Activated CD4-positive, alpha-beta T cell treated with anti-CD3 and anti-CD28 coated beads for 4 hours (primary cell): ENCODE measurements at places on chromosomes 13 and 19.

GRCh38 chr13:111204438-111205177 is 89.5 kb downstream of the ARHGEF7 start:
- no peak for DNase-seq

- DNase-seq: no peak
Measured at GRCh38 chr13:21759463-21759862, 88.6 kb downstream of the FGF9 start.

DNA sequence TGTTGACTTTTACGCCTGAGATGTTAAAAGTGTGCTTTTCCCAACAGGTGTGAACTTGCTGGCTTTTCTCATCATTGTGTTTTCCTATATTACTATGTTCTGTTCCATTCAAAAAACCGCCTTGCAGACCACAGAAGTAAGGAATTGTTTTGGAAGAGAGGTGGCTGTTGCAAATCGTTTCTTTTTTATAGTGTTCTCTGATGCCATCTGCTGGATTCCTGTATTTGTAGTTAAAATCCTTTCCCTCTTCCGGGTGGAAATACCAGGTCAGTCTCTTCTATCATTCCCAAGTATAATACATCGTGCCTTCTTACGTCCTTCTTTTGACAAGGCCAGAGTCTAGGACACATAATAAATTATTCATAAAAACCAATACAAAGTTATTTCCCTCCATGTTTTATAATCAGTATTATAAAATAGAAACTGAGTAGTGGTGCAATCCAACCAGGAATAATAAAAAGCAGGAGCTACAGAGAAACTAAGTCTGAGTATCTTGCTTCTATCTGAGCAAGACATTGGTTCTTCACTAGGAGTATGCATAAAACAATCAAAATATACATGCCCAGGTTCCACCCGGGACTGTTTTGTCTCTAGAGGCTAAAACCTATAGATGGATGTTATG is 57.9 kb downstream of the RXFP2 start:
- no peak for DNase-seq

DNA sequence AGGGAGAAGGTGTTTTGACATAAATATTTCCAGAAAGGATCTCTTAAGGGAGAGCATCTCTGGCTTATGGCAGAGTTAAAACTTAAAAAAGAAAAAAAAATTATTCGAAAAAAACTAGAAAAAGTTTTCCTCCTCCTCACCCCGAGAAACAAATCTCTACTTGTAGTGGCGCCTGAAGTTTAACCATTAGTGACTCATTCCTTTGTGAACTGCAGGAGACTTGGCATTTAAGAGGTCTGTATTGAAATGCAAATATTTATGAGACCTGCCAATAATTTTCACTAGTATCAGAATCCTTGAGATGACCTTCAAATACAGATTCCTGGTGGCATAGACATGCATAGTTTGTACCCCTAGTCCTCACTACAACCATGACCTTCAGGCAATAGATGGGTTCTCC is 64.9 kb upstream of the MED4 start:
- DNase-seq: no peak

GRCh38 chr13:52743569-52743968 is 3.9 kb upstream of the CNMD start:
- DNase-seq: no peak

GRCh38 chr13:59342400-59342799 is 821.3 kb downstream of the DIAPH3 start:
- DNase-seq: no peak

DNA sequence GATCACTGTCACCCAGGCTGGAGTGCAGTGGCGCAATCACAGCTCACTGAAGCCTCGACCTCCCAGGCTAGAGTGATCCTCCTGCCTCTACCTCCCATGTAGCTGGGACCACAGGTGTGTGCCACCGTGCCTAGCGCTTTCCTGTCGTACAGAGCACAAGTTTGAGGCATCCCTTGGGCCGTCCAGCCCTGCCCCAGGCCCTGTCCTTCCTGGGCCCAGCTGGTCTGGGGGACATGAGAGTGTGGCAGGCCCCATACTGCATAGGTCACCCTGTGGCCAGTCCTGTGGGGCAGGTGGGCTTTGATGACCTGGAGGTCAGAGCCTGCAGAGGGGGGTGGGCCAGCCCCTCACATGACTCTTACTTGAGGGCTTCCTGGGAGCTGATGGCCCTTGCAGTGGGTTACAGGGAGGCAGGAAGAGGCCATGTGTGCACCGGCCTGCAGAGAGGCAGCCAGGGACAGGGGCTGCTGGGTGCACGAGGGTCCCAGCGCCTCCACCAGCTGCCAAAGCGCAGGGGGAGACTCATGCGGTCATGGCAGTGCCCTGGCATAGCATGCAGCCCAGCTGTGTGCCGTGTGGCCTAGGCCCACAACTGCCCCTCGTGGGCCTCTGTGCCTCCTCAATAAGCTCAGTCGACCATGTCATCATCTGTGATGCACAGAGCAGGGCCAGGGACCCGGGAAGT is 61.4 kb downstream of the KDM4B start:
- DNase-seq: no peak

- DNase-seq: no peak
Measured at GRCh38 chr13:75173457-75174356, 308.3 kb downstream of the TBC1D4 start.
